ENCODE measurements at places on chromosomes 12 and 14. TPM values are rescaled to one million over a fixed set of nuclear protein-coding genes. Genes with fewer than 3 reads are reported as not detected.

DNA sequence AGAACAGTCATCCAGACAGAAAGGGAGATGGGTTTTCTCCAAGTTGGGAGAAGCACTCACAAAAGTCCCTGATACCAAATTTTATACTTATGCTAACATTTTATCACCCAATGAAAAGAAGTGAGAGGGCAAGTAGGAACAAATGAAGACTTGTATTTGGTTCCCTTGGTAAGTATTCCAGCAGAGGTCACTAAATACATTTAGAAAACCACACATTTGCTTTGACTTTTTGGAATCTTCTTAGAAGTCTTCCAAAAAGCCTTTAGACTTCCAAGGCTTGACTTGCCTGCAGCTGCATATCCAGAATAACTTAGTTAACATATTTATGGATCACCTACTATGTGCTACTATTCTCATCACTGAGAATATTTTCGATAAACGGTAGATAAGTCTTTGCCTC, 3.1 kb upstream of the GYS2 start:
- no peak for ATAC-seq

DNA sequence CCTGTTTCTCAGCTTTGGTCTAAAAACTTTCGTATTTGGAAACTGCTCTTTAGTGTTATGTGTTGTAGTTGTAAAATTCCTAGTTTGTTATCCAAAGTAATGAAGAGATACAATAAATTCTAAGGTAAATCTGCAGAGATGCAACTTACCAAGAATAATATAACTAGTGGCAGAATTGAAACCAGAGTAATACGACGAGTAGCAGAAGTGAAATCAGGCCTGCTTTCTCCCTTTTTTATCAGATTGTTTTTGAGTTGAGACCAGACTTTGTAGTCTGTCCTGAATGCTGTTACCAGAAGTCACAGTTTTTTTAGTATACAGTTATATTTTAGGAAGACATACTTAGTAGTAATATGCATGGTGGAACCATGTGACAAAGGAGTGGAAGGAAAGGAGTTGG, 12.5 kb downstream of the PAPOLA start:
- no peak for ATAC-seq

DNA sequence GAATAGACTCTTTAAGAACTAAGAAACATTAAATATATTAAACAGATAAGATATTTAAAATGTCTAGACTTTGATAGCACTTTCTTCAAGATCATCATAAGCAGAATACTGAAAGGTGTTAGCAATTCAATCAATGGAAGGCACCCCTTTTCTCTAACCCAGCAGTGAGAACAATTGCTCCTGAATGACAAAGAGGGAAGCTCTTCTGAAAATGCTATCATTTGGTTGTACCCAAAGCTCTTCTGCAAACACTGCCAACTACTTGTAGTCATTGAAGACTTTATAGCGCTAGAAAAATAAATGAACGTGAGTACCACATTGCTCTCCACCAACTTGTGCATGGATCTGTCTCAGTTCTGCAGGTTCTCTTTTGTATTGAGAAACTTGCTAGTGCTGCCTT, 62.2 kb upstream of the LMO3 start:
- no peak for ATAC-seq

DNA sequence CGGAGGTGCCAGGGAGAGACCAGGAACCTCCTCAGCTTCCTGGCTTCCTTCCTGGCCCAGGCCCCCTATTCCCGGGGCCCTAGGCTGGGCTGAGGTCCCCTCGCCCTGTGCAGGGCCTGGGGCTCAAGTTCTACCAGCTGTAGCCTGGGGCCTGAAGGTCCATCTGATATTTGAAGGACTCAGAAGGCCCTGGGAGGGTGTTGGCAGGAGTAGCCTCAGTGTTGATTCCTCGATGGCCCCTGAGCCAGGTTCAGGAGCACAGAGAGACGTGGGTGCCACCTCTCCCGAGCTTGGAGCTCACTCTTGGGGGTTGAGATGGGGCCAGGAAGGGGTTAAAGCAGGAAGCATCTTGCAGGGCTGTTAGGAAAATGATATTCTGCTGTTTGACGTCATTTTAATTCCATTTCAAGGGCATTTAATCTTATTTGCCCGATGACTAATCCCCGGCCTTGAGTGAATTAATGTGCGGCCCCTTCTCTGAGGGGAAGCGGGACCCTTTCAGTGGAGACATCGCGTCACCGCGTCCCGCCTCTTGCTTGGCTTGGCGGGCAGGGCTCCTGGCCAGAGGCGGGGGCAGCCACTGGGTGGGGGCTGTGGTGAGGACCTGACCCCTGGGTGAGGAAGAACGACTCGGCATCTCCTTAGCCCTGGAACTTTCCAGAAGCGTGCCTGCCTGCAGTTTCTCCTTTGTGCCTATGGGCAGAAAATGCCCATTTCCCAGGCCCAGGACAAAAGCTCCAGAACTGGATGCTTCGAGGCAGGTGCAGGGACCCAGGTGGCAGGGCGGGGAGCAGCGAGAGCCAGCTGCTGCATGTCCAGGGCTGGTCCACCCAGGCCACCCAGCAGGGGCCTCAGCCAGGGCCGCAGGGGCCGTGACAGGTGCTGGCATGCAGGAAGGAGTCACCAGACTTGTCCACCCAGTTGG, 158.3 kb downstream of the KIF26A start:
- ATAC-seq: no peak

- peak; percentile 26 for ATAC-seq
Measured at GRCh38 chr12:89857652-89858274, 149.1 kb upstream of the ATP2B1 start.

GRCh38 chr14:75277008-75277814, 1.4 kb upstream of the FOS start:
- ATAC-seq: peak; percentile 49

DNA sequence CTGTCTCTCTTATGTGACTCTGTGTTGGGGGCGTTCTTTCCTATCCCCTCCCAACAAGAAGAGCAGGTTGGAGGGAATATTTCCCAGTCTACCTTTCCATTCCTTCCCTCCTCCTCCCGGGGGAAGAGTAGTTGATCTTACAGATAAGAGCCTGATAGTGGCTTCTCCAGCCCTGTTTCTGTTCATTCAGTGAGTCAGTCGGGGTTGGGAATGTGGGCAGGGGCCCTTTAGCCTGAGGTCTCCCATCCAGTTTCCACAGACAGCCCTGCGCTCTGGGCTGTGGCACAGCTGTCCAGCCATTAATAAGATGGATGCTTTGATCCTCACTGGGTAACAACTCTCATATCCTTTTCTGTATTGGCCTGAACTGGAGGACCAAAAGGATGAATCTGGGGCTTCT, 18.1 kb upstream of the PPP1R1A start:
- no peak for ATAC-seq

GRCh38 chr12:67716817-67717216, 68.3 kb downstream of the DYRK2 start:
- no peak for ATAC-seq

DNA sequence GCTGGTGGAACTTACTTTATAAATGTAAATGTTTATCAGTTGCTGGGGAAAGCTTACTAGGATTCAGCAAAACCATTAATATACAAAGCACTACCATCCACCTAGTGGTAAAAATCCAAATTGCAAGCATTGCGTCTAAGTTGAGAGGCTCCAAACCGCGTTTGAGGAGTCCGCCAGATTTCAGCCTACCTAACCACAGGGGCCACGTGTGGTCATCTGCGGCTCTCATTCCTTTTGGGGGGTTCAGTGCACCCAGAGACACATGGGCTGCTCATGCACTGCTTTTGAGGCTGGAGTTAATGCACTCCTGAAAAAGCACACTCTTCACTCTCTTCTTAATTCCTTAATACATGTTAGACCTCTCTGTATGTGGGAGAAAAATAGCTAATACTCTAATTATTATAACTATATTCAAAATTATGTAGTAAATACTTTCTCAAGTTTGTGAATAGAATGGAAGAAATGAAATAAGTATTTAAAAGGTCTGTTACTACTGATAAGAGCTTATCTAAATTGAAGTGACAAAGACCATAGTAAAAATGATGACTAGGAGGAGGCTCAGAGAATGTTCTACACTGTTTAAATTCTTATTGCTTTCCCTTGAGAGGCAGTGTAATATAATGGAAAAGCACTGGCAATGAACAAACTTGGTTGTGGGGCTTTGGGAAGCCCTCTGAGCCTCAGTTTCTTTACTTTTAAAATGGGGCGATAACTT, 41.4 kb upstream of the MANSC4 start:
- ATAC-seq: no peak

DNA sequence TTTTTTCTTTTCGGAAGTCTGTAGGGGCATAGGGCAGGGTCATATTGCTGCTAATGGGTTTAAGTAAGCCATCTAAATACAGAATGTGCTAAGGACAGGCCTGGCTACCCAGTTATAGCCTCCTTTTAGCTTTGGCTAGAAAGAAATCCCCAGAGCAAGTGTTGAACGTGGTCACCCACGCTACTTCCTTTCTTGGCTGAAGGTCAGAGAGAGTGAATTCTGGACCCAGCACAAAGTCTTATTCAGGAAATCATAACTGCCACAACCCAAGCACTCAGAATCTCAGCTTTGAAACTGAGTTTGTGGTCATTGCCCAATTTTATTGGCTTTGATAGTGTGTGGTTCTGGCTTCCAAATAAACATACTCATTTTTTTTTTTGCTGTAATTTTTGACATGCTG, 542.1 kb upstream of the ATP2B1 start:
- ATAC-seq: no peak

DNA sequence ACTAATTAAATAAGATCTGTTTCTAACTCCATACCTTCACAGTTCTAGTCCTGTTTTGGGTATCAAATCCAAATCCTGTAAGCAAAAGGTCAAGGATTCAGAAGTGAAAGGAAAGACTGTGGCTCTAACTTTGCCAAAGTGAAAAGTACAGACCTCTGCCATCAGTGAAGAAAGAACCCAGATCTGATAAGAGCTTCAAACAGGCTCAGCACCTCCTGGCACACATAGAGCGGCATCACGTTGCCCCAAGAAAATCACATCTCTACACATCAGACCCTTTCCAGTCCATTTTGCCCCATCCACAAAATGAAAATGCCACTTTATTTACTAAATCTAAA, 23.2 kb downstream of the CLIP1 start:
- ATAC-seq: no peak

- no peak for ATAC-seq
Measured at GRCh38 chr12:51693569-51693968, 102.5 kb downstream of the SCN8A start.

GRCh38 chr12:1534748-1535147, 59.6 kb downstream of the FBXL14 start:
- no peak for ATAC-seq

DNA sequence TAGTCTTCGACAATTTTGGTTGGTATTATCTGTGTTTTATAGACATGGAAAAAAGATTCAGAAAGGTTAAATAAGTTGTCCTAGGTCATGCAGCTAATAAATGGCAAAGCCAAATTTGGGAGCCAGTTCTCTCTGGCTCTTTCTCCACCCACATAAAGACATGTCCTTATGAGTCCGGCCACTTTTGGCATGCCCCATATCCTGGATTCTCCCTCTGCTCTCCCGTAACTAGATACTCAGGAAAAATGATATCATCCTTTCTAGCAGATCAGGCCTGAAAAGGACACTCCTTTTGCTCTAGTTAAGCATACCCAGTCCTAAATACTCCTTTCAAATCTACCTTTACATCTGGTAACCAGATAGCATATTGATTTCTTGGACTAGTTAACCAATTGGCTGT, 64.4 kb downstream of the TTLL5 start:
- no peak for ATAC-seq

DNA sequence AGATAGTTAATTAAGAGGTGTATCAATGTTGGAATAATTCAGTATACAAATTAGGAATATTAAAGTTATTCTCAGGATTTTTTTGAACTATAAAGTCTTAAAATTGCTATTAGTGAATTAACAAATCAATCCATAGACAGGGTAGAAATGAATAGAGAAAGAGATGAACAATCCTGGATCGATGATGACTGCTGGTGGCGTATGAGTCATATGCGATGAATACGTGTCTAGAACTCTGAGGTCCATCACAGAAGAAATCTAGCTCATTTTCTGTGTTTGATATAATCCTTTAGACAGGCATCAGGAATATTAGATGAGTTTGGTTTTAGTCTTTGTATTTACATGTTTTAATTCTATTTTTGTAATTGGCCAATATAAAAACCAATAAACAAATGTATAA, 85.4 kb upstream of the RTL1 start:
- ATAC-seq: no peak

DNA sequence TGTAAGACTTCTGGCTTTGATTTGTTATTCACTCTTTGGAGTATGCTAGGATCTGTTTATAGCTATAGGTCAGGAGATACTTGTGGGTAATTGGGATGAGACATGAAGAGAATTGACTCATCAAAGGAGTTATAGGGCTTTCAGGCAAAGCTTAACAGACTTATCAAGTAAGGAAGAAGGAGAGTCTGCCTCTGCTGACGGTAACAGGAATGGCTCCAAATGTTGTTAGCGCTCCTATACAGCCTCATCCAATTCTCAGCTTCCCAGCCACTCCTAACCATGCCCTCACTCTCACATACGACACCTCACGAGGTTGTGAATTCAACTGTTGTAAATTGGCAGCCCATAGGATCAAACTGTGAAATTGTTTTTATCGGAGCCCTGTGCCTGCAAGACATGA, 140.5 kb downstream of the KCNA5 start:
- no peak for ATAC-seq

GRCh38 chr14:76348898-76349297, 27.0 kb upstream of the ESRRB start:
- no peak for ATAC-seq

DNA sequence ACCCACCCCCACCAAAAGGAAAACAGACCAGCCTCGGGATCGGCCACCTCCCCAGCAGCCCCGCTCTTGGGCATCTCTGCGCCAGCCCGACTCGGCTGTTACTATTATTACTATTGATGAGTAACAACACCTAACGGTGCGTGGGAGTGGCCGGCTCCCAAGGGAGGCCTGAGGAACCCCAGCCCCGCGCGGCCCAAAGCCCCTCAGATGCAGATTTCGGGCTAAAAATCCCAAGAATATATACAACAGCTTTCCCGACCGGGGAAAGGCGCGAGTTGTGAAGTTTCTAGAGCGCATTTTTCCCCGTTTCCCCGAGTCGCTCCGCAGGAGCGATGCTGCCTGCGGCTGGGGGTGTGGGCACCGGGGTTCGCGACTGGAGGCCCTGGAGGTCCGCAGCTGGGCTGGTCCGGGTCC, 565 bp downstream of the NT5DC3 start:
- ATAC-seq: peak; percentile 54

PNN gene
- 98.0 TPM for total RNA-seq

CHGA gene
- not detected for total RNA-seq

ITGA7 gene
- 8.7 TPM for total RNA-seq

ALG10B gene
- 11.8 TPM for total RNA-seq

TXNDC16 gene
- 5.6 TPM for total RNA-seq

MAX gene
- total RNA-seq: 139 TPM

All from activated T-helper 17 cell treated with anti-CD3 and anti-CD28 coated beads, Interleukin-2, amount 50 U/mL, for 72 hours (primary cell).